ENCODE measurements at places on chromosomes 2 and 18.

DNA sequence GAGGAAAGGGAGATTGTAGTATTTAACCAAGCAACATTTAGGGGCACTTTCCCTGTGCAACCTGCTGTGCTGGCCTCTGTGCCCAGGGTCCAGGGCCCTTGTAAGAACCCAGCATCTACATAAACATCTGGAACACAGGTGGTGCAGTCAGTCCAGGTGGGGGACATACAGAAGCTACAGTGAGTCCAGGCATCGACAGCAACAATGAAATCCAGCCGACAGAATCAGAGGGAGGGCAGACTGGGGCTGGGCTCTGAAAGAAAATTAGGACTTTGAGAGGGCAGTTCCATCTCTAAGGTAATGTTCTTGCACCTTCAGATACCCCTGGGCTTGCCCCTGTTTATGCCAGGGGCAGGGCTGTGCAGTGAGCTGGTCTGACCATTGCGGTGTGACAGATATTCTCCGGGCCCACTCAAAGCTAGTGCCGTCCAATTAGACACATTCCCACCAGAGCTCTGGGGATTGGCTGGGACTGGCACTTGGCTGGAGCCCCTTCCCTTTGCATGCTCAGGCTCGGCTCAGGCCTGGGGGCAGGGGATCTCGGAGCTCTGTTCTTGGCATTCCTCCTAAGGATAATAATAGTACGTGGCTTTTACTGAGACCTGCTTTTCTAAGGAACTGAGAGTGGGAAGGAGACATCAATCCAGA, 5.4 kb downstream of the LBH start:
- no peak for DNase-seq

GRCh38 chr2:234415706-234416105, 81.2 kb downstream of the ARL4C start:
- DNase-seq = no peak

DNA sequence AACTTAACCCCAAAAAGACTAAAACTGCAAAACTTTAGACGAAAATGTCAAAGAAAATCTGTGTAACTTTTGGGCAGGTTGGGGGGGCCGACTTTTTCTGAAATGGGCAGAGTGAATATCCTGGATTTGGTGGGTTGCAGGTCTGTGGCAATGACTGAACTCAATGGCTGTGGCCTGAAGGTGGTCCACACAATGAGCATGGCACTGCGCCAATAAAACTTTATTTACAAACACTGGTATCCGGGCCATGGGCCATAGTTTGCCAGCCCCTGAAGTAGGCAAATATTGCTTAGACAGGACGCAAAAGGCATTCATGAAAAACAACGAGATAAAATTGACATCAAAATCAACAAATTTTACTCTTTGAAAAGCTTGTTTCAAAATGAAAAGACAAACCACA, 66.2 kb downstream of the RTP5 start:
- no peak for DNase-seq

GRCh38 chr2:45595721-45596435, 15.2 kb downstream of the SRBD1 start:
- no peak for DNase-seq

GRCh38 chr18:27109451-27109850, 75.7 kb downstream of the CHST9 start:
- no peak for DNase-seq

DNA sequence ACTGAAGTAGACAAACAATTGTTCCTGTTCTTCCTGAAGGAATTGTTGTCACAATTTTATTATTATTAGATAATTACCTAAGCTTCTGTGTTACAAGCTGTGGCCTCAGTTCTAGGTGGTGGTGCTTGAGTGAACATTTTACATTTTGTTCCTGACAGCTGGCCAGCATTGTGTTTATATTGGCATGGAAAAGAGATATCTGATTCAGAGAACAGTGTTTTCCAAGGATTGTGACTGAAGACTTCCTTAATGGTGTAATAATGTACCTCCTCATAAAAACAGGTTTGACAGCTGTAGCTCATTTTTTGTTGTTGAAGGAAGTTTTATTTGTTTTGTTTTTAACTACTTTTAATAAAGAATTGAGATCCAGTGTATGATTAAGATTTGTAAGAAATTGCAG, 95.2 kb downstream of the EPB41L5 start:
- no peak for DNase-seq

GRCh38 chr2:242060212-242060835, 190.8 kb downstream of the RTP5 start:
- DNase-seq = no peak

- no peak for DNase-seq
Observed at GRCh38 chr2:85796341-85797262, 42.8 kb downstream of the ATOH8 start.

GRCh38 chr18:78722929-78723710, 256.5 kb upstream of the SALL3 start:
- no peak for DNase-seq

DNA sequence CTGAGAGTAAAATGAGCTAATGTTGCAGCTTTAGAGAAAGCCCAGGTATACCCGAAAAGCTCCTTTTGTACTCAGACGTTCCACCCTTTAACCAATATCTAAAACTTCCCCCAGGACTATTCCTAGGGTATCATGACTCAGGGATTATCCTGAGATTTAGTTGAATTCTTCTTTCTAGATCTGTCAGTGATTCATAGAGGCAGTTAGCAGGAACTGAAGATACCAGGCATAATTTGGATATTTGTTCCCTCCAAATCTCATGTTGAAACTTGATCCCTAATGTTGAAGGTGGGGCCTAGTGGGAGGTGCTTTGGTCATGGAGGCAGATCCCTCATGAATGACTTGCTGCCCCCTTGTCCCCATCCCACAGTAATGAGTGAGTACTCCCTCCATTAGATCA, 161.2 kb upstream of the LRP1B start:
- DNase-seq = no peak

DNA sequence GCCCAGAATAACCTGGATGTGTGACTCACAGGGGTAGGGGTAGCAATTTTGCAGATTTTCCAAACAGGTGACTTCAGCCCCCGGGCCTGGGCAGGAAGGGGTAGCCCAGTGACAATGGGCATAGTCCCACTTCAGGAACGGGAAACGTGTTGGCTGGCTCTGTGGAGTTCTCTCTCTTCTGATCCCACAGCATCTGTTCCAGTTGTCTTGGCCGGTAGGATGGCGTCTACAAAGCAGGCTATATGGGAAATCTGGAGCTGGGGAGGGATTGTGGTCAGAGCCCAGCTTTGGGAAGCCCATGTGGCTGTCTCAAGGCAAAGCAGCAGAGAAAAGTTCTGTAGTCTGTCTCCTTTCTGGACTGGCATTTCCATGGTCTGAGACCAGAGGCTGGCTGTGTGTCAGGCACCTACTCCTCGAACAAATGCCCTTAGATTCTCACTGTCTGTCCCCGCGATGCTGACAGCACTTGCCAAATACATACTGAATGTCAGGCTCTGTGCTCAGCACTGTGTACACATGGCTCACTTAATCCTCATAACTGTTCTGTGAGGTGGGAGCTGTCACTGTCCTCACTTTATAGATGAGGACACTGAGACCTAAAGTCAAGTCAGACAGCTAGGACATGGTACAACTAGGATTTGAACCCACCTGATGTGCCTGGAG, 17.9 kb upstream of the TMEM214 start:
- DNase-seq = no peak

- DNase-seq = no peak
Observed at GRCh38 chr2:121248766-121249343, 36.1 kb downstream of the TFCP2L1 start.

DNA sequence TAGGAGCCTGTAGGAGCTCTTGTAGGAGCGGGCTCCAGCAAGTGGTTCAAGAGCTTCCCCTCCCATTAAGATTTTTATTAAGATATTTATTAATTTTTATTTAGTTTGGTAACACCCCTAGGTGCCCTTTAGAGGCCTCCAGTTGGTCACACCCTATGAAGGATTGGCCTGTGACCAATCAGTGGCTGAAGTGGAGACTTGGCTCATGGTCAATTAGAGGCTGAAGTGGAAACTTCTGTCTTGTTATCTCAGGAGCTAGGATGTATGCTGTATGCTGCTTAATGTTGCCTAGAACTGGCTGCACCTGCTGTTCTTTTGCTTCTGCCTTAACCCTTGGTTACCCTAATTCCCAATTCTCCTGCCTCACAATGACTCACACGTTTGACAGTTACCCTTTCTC, 48.7 kb downstream of the DHRS9 start:
- DNase-seq = no peak

GRCh38 chr2:159695795-159696448, 16.4 kb upstream of the MARCHF7 start:
- no peak for DNase-seq

DNA sequence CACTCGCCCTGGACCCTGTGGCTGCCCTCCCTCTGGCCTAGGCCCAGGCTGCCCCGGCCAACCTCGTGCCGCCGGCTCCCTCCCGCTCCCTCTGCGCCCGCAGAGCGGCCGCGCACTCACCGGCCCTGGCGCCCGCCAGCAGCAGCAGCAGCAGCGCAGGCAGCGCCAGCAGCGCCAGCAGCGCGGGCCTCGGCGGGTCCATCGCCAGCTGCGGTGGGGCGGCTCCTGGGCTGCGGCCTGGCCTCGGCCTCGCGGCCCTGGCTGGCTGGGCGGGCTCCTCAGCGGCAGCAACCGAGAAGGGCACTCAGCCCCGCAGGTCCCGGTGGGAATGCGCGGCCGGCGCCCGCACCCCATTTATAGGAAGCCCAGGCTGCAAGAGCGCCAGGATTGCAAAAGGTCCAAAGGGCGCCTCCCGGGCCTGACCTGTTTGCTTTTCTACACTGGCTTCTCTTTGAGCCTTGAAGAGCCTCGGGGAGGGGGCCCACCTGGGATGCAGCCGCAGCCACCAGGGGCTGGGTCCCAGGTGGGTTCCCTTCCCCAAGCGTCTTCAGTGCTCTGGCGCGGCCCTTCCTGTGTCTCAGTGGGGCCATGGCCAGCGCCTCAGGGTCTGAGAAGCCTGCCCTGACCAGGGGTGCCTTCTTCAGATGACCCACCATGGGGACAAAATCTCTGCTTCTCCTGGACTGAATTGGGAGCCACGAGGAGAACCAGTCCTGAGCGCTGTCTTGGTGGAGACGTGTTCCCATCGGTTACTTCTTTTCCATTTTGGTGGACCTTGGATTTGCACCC, at the start of gene APOB:
Gene APOB, minus strand, starts transcription at position 330 of the 789 bp plus-strand sequence. Its CDS starts 128 bp downstream, at position 202.
- no peak for DNase-seq

DNA sequence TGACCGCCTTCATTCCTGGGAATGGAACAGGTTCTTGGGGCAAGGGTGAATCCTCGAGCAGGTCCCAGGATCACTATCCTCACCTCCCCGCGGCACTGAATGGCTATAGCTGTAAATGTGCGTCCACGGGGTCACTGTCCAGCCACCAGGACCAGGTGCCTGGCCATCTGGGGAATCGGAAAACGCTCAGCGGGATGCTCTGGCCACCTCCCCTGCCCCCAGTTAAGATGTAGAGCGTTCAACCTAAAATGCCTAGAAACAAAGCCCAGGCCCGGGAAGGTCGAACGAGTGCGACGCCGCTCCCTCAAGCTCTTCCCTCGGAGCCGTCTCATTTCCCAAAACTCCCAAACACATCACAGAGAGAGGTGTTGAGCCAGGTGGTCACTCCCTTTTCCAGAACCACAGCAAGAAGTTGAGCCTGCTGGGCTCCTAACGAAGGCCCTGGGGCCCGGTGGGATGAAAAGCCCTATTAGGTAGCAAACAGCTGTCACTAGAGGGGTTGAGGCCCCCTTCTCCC, 795 bp upstream of the CAPN10 start:
- DNase-seq = no peak

- DNase-seq = no peak
Observed at GRCh38 chr2:39693245-39693644, 27.5 kb downstream of the TMEM178A start.

DNA sequence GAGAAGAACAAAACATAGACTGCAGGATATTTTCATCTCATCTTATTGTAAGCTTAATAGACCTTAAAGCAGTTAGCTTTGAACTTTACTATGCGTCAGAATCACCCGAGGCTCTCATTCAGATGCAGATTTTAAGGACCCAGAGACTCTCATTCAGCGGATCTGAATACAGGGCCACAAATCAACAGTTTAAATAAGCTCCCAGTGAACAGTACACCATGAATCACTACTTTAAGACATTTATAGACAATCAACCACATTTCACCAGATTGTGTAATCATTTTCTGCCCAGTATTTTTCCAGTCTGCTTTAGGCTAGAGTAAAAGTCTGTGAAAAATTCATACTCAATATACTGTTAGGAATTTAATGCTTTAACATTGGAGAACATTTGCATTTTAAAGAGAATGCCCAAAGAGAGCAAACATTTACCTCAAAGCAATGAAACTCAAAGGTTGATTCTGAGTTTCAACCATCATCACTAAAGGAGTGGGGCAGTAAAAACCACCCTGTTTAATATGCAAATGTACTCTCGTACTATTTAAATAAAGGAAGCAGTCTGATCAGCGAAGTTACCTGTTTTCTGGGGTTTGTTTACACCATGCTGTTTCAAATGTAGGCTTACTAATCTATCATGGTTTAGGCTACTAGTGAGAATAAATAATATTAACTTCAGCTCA, 11.0 kb upstream of the ALPK2 start:
- DNase-seq = no peak

- no peak for DNase-seq
Observed at GRCh38 chr2:190849774-190850173, 30.8 kb upstream of the GLS start.

DNA sequence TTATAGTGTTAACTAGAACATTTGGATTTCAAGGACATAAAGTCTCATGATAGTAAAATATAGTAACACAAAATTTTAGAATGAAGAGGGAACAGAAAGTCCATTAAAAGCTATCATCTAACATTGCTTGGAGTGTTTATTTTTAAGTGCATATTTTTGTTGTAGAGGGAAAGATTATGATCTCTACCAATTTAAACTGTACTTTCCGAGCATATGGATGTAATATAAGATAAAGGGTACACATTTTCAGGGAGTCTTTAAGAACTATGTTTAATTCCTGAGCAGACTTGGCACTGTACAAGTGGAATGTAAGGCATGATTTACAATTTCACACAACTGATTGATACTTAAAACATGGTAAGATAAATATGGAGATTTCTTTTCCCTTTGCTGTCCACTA, 34.2 kb upstream of the ZNF804A start:
- no peak for DNase-seq

GRCh38 chr2:76330865-76331264, 620.1 kb upstream of the GCFC2 start:
- DNase-seq = no peak

GRCh38 chr2:218991674-218992168, 1.5 kb downstream of the CRYBA2 start:
- DNase-seq = no peak

- no peak for DNase-seq
Observed at GRCh38 chr18:43932140-43932539, 654.9 kb upstream of the SYT4 start.

- DNase-seq = no peak
Observed at GRCh38 chr2:152385650-152386049, 50.7 kb downstream of the FMNL2 start.

GRCh38 chr2:196259507-196260481, 88.4 kb upstream of the STK17B start:
- no peak for DNase-seq

DNA sequence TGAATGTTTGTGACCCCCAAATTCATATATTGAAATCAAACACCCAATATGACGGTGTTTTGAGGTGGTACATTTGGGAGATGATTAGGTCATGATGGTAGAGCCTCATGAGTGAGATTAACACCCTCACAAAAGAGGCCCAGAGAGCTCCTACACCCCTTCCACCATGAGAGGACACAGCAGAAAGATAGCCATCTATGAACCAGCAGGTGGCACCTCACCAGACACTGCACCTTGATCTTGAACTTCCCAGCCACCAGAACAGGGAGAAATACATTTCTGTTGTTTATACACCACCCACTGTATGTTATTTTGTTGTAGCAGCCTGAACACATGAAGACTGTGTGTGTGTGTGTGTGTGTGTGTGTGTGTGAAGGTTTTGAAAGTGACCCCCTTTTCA, 58.1 kb downstream of the ST3GAL5 start:
- DNase-seq = no peak

- DNase-seq = no peak
Observed at GRCh38 chr2:31202041-31202440, 15.3 kb downstream of the CAPN14 start.

Data from germinal center (tissue), 1 donor.